ENCODE measurements at places on chromosomes 7 and 10. TPM values are rescaled to one million over a fixed set of nuclear protein-coding genes. Genes with fewer than 3 reads are reported as not detected.

GRCh38 chr7:151415375-151416105 lies 5.7 kb upstream of the WDR86 start:
- no peak for DNase-seq

GRCh38 chr10:29685506-29685905 lies 50.7 kb upstream of the SVIL start:
- DNase-seq: no peak

GRCh38 chr10:79425074-79425532 lies 20.3 kb downstream of the ZCCHC24 start:
- DNase-seq: no peak

GRCh38 chr10:43891241-43891640 lies 242.6 kb upstream of the ZNF32 start:
- DNase-seq: no peak

The NEBL gene
- not detected for total RNA-seq
